ENCODE measurements at places on chromosomes 4 and X. TPM values are rescaled to one million over a fixed set of nuclear protein-coding genes. Genes with fewer than 3 reads are reported as not detected.

CORIN gene
- total RNA-seq = 0.19 TPM

GAGE12F gene
- not detected for total RNA-seq

CSN1S1 gene
- total RNA-seq = not detected

CLDN22 gene
- total RNA-seq = not detected

FMR1 gene
- 18.1 TPM for total RNA-seq

MAGEA10 gene
- not detected for total RNA-seq

TLR6 gene
- total RNA-seq = 2.9 TPM

TENM3 gene
- 40.3 TPM for total RNA-seq

MAPK10 gene
- 0.10 TPM for total RNA-seq

SPANXA2 gene
- not detected for total RNA-seq

Data from glomerular endothelial cell (primary cell).